ENCODE measurements at places on chromosomes 2 and 18.

- no peak for DNase-seq
Observed at GRCh38 chr2:26717362-26717761, 24.8 kb downstream of the KCNK3 start.

DNA sequence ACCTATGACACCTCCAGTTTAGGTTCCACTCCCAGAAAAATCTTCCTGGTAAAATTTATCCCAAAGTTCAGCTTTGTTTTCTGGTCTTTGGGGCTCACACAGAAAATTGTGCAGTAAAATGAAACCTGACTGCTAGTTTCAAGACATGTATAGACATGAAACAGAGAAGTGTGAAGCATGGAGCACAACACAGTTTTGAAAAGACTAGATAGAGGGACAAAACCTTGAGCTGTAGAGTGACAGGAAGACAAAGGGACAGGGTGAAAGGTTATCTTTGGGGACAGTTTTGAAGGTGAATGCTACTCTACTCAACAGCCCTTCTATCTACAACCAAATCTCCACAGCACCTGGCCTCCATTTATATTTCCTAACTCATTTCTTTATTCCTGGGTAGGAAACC is 352.6 kb downstream of the RBM43 start:
- no peak for DNase-seq

GRCh38 chr2:236743039-236743920 is 173.7 kb downstream of the ACKR3 start:
- no peak for DNase-seq

GRCh38 chr2:200447139-200447855 is 62.6 kb downstream of the KCTD18 start:
- no peak for DNase-seq

DNA sequence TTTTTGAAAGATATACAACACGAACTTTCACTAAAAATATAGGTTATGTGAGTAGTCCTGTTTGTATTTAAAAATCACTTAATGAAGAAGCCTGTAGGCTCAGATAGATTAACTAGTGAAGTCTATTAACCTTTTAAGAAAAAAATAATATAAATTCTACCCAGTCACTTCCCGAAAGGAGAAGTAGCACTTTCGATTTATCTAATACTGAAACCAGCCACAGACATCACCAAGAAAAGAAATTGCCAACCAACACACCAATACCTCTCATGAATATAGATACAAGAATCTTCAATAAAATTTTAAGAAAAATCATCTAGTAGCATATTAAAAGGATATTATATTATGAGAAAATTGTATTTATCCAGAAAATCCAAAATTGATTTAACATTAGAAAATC is 160.5 kb downstream of the GALNT13 start:
- no peak for DNase-seq

GRCh38 chr2:207960911-207961310 is 64.4 kb downstream of the PLEKHM3 start:
- DNase-seq: no peak

DNA sequence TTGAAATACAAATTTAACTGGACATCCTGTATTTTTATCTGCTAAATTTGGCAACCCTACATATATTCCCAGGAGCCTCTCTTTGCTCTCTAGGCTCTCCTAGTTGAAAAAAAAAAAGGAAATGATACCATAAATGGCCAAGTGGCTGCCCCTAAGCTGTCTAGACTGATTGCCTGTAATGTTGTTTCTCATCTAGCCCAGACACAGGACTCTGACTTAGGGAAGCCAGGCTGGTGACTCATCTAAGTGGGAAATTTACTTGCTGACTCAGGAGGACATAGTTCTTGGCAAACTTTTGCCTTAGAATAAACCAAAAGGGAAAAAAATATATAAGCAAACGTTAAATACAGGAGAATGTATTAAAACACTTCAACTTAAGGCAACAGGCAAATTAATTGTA is 14.6 kb upstream of the ITGAV start:
- peak; percentile 46 for DNase-seq

GRCh38 chr2:219496247-219496824 is 2.4 kb upstream of the GMPPA start:
- DNase-seq: no peak

- no peak for DNase-seq
Observed at GRCh38 chr18:45567123-45567522, 48.2 kb upstream of the SLC14A2 start.

DNA sequence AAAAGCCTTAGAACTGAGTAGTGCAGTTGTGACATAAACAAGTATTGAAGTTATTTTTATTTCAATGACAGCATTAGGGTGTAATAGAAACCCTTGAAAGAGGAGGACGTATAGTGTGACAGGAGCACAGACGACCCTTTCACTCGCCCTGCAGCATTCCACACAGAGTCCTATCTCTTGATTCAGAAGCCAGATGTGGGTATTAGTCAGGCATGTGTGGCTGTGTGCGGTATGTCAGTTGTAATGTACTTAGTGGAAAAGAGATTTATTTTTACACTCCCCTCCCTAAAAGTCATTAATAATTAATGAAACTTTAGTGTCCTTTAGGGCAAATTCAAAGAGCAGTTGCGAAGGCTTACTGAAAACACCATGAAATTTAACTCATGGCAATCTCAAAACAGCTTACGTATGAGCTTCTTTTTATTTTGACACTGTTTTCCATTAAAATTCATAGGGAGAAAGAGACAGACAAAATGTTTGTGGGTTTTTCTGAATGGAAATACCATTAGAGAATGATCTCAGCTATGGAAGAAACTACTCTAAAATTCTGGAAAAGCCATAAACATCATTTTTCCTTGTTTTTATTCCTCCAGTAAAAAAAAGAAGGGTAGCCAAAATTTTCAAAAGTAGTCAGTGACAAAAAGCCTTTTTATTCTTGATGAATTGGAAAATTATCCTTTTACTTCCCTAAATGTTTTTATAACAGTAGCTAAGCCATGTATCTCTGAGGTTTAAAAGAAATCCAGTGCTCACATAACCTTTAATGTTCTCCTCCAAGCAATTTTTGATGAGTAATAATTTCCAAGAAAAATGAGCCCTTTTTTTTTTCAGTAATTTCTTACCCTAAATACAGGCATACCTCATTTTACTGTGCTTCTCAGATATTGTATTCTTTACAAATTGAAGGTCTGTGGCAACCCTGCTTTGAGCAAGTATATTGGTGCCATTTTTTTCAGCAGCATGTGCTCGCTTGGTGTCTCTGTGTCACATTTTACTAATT is 84.0 kb upstream of the DSEL start:
- DNase-seq: no peak

GRCh38 chr18:76522122-76522503 is 27.1 kb upstream of the ZNF516 start:
- DNase-seq: no peak

GRCh38 chr2:223319601-223320000 is 267.6 kb downstream of the KCNE4 start:
- DNase-seq: no peak

DNA sequence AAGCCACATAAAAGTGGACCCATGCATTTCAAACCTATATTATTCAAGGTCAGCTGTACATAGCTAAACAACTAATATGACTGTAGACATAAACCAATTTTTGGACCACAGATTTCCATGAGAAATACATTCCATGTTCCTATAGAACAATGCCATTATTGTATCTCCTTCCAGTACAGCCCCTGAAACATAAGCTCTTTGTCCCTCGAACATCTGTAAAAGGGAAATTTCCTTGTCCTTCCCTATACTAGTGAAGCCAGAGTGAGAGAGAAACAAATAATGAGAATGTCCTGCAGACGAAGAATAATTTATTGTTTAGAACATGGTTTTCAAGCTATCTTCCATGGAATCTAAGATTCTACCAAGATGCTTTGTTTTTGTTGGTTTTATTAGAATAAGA is 75.3 kb downstream of the GORASP2 start:
- DNase-seq: no peak

DNA sequence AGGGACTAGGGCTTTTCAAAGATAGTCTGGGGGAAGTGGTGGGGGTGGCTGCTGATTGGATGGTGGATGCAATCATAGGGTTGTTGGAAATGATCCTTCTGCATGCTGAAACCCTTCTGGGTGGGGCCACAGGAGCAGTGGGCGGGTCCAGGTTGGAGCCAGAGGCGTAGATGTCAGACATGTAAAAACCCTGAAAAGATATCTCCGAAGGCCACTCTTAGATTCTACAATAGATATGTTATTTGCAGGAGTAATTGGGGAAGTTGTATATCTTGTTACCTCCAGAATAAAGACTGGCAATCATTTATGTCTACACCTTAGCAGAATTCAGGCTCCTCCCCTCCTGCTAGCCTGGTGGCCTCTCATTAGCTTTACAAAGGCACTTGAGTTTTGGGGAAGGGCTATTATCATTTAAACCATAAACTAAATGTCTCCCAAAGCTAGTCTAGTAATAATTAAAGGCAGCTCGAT is 8.2 kb upstream of the FAM98A start:
- no peak for DNase-seq

GRCh38 chr18:34591920-34592444 is 118.1 kb upstream of the DTNA start:
- DNase-seq: no peak

- DNase-seq: no peak
Observed at GRCh38 chr2:174764280-174765255, at the start of gene CHRNA1. CHRNA1 (minus strand) TSS chr2:174764472; CDS start chr2:174764394, 78 bp downstream.

GRCh38 chr2:608297-608696 is 68.9 kb downstream of the TMEM18 start:
- DNase-seq: no peak

DNA sequence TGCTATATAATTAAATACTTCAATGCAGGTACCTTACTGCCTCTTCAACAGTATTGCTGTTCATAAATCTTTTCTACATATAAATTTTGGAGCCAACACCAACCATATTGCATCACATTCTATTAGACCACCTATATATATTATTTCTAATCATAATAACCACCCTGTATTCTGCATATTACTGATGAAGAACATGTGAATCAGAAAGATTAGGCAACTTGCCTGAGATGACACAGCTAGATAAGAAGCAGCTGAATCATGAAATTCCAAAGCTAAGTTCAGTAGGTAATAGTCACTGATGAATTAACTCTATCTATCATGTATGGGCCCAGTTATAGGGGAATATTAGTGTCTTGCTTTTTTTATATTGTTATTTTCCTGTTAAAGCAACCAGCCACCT is 161.8 kb downstream of the AGPS start:
- no peak for DNase-seq

DNA sequence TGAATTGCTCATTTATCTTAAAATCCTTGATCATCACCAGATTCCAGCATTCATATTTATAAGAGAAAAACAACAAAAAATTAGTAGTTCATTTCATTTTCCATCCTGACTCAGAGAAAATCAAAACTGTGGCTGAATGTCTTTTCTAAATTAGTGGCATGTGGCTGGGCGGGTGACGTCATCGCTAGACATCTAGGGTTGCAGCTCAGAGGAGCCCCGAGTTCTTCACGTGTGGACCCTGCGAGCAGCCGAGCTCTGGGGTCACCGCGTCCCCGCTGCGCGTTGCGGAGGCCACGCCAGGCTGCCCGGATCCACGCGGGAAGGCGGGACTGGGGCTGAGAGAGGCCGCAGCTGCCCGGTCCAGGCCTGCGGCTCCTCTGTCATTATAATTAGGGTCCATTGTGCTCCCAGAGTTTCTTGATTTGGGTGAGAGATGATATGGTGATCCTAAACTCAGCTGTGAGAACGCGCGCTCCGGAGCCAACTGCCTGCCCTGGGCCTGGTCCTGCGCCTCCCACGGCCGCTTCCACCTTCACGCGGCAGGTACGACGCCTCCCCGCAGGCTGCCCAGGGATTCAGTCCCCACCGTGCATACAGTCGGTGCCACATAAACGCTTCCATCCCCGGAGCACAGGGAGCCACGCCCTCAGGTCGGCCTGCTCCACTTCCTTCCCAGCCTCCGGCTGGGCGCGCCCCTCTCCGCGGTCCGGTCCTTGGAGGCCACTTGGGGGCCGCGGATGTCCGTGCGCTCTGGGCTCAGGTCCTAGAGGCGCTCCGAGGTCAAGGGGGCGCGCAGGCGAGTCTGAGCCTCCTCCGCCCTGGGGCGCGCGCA is 56.5 kb downstream of the TMEM18 start:
- DNase-seq: no peak

- no peak for DNase-seq
Observed at GRCh38 chr2:31125918-31126695, 12.1 kb downstream of the GALNT14 start.

DNA sequence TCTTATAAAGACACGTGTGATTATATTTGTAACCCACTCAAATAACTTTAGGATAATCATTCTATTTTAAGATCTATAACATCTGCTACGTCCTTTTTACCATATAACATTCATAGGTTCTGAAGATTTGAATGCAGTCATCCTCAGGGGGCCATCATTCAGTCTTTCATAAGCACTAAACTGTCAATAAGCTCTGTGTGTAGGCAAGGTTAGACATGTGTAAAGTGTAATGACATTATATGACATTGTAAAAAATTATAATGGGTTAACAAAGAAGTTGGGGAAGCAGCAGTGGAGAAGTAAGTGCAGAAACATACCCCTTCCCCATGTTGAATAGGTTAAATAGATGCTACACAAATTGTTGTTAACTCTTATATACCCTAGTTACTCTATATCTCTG is 845.9 kb downstream of the ERBB4 start:
- no peak for DNase-seq

DNA sequence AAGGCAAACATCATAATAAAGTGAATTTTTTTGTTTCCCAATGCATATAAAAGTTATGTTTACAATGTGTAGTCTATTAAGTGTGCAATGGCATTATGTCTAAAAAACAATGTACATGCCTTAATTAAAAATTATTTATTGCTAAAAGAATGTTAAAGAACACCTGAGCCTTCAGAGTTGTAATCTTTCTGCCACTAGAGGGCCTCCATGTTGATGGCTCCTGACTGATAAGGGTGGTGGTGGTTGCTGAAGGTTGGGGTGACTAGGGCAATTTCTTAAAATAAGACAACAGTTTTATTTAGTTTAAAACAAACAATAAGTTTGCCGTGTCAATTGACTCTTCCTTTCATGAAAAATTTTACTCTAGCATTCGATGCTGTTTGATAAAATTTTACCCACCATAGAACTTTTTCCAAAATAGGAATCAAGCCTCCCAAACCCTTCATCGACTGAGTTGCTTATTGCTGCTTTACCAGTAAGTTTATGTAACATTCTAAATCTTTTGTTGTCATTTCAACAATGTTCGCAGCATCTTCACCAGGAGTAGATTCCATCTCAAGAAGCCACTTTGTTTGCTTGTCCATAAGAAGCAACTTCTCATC is 32.3 kb downstream of the MAP3K2 start:
- peak; percentile 19 for DNase-seq

DNA sequence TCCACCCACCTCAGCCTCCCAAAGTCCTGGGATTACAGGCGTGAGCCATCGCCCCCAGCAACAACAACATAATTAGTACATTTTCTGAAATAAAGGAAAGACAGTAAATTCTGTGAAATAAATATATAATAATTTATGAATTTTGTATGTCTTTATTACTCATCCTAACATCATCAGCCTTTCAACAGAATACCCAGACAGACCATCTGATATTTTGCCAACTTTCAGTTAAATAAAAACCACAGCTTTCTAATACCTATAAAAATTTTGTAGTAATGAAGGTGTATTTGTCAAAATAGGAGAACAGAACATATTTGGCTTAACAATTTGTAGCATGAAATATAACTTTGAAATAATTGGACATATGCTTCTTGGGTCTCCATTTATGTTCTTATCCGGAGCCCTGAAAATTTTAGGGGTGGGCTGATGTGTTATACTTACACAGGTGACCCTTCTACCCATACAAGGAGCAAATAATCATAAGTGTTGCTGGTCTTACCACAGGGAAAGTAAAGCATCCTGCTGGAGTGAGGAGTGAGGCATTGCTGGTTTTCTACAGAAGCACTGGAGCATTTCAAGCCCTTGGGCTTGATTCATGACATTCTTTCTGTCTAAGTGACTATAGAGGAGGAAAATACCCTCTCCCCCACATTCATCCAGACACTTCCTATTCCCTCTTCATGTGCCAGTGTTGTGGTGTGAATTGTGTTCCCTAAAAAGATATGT is 99.3 kb downstream of the SPOPL start:
- no peak for DNase-seq
